NCI-H1417 (cell line): ENCODE measurements at places on chromosomes 12 and 14.

DNA sequence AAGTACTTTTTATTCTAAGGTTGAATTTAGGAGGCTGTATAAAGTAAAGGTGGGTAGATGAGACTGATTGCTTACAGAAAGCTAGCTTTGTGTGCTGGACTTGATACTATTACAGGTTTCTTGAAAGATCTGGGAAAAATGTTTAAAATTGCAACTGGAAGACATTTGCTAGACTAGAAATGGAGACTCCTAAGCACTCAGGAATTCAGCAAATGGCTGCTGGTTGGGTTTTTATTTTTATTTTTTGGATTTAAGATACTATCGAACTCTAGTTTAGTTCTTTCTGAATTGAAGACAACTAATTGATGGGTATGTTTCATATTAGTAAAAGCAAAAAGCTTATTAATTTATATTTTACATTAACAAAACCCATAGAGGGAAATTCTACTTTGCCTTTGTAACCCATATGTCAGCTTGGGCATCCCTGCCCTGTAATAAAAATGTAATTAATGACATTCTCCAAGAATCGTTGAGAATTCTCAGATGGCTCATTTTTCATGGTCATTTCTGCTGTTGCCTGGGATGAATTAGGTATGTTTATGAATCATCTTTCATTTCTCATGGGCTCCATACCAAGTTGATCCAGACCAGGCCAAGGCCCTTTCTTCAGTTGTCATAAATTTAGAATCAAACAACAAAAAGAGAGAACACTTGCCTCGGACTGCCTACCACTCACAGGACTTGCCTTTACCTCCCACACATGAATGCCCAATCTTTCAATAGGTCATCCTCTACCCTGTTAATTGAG lies 102.1 kb downstream of the ERGIC2 start:
- no peak for DNase-seq

- DNase-seq = no peak
Observed at GRCh38 chr12:72365151-72365550, 93.0 kb downstream of the TRHDE start.

- peak; percentile 85 for DNase-seq
Observed at GRCh38 chr12:26126340-26127284, 1.8 kb upstream of the BHLHE41 start.

DNA sequence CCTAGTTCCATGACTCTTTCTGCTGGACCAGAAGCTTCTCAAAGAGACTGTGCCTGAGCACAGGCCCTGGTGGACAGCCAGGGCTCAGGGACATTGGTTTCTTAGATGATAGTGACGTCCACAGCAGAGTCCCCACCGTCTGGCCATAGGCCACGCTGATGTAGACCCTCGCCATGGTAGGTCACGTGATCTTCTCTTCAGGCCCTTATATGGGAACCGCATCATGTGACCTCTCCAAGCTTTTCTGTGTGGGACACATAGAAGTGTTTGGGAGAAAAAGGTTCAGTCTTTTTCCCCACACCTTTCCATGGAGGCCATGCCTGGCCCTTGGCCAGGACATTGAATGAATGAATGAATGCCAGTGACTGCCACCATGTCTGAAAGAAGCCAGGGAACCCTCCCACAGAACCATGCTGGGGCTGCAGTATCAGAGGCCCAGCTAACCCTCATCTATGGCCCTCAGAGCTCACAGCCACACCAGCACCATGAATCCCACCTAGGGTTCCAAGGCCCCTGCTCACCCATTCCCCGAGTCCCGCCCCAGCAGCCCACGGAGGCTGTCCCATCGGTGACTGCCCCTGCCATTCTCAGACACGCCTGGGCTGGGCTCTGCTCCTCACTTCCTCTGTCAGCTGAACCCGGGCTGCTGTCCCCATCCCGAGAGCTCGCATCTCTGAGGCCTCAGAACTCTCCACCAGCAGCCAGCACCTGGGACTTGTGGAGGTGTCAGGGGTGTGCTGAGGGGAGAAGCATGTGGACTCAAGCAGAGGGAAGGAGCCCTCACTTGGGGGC lies 292.1 kb downstream of the ADGRD1 start:
- DNase-seq = no peak

GRCh38 chr12:104010606-104011169 lies 39.3 kb downstream of the GLT8D2 start:
- no peak for DNase-seq

DNA sequence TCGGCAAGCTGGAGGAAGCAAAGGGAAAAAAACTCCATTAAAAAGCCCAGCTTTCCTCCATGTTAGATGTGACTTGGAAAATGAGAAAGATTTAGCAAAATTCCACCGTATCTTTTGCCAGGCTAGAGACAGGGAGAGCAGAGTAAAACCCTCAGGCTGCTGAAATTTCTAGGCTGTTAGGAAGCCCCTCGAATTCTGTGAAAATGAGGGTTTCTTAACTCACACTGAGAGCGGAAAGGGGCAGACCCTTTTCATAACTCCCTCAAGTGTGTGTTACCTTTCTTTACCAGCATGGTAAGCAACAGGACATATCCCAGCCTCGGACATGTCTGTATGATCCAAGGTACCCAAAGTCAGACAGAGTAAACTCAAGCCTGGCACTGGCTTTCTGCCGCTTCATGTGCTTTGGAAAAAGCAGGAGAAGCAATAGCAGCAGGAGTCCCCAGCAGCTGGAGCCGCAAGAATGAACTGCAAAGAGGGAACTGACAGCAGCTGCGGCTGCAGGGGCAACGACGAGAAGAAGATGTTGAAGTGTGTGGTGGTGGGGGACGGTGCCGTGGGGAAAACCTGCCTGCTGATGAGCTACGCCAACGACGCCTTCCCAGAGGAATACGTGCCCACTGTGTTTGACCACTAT lies at the start of gene RHOJ:
TSS of gene RHOJ (plus strand) at position 37 of the 637 bp plus-strand sequence. CDS start at position 464, 427 bp downstream.
- DNase-seq = no peak

DNA sequence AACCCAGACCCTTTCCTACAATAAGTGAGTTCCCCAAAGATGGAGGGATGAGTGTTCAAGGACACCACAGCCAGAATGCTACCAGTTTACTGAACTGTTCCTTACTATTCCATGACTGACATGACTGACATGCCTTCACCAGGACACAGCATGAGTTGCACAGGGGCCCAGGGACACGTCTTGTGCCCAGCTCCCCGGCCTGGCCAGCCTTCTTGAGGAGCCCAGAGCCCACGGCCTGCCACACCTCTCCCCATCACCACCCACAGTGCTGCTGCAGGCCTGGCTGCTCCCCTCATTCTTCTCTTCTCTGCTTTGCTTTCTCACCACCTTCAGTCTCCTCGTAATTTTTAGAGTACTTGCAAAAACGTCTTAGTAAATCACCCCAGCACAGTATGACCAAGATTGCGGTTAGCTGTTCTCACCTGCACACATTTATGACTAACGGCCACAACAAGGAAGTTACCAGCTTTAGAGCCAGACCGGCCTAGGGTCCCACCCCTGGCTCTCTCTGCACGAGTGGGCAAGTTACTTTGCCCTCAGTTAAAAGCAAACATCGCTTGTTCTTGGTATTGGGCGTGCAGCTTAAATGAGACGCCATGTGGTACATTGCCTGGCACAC lies 18.5 kb downstream of the PPP2R5E start:
- DNase-seq = no peak

DNA sequence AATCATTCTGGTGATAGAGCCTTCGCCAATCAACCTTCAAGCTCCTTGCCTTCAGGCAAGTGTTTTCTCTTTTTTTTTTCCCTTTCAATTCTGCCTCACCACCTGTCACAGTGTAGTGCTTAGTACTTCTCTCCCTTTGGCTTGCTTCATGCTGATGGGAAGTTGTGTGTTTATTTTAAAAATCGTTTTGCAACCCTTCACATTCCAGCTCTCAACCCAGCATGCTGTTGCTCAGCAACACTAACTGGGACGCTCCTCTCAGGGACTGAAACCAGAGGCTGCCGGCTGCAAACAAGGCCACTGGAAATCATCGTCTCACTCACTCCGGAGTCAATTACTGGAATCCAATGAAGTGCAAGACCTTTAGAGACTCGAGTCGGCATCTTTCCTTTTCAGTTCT lies 342.7 kb downstream of the PRKD1 start:
- peak; percentile 94 for DNase-seq

GRCh38 chr12:64716839-64717455 lies 42.3 kb downstream of the GNS start:
- no peak for DNase-seq

DNA sequence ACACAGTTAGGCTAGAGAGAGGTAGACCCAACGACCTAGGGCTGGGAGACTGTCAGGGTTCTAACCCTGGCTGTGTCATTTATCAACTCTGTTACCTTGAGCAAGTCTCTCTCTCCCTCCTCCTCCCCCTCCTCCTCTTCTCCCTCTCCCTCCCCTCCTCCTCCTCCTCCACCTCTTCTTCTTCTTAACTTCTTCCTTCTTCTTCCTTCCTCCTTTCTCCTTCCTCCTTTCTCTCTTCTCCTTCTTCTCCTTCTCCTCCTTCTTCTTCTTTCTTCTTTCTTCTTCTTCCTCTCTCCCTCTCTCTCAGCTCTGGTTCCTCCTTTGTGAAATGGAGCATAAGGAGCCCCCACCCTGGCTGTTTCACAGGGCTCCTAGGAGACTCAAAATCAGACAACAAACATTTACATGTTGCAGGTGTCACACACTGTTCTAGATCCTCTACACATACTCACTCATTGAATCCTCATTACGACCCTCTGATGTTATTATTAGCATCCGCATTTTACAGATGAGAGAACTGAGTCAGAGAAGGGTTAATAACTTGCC lies 2.2 kb upstream of the KCNH3 start:
- no peak for DNase-seq

GRCh38 chr12:22230280-22230794 lies 104.2 kb downstream of the ST8SIA1 start:
- no peak for DNase-seq

DNA sequence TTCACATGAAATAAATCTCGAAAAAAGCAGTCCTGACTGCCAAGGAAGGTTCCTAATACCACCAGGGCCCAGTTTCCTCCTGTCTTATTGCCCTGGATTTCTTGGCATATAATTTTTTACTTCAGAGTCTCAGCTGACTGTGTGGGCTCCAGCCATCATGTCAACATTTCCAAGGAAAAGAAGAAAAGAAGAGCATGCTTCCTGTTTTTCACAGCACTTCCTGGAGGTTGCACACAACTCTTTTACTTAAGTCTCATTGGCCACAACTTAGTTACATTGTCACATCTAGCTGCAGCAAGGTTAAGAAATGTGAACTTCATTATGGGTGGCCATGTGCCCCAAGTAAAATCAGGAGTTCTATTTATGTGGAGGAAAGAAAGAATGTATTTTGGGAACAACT lies 24.3 kb downstream of the DACT1 start:
- DNase-seq = no peak

GRCh38 chr12:106893451-106893850 lies 62.3 kb upstream of the TMEM263 start:
- no peak for DNase-seq

- no peak for DNase-seq
Observed at GRCh38 chr14:56195223-56195622, 77.0 kb downstream of the PELI2 start.

DNA sequence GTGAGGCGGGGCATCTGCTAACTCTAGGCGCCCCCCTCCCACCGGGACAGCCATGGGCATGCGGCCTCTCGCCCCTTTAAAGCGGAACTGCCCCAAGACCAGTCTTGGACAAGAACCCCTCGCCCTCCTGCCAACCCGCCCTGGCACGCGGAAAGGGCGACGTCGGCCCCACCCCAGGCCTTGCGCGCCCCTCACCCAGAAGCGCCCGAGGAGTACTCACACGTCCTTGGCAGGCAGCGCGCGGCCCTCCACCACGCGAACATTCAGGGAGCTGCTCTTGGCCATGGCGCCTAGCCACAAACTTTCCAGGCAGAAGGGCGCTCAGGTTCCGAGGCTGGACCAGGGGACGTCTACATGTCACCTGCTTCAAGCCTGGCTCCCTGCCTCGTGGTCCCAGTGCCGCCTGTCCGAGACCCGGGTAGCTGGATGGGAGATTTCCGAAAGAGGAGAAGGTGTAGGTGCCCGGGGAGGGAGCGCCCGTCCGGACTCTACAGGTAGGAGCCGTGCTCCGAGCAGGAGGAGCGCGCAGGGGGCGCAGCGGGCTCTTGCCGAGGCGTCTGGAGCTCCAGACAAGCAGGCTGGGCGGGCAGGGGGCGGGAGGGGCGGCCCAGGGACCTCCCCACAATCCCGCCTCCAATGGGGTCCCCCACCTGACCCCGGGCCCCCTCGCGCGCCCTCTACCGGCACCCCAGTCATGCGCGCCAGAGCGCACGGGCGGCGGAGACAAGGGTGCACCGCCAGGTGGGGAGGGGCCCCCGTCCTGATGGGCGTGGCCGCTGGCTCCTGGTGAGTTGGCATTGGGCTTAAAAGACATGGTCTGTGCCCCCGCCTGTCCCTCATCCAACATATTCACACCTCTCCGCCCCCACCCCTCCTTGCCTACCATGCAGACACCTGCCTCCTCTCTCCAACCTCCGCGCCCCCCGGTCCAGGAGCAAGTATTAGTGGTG lies at the start of gene RASAL1:
TSS of gene RASAL1 (minus strand) at position 584 of the 950 bp plus-strand sequence. CDS start at position 285, 299 bp downstream.
- peak; percentile 77 for DNase-seq

DNA sequence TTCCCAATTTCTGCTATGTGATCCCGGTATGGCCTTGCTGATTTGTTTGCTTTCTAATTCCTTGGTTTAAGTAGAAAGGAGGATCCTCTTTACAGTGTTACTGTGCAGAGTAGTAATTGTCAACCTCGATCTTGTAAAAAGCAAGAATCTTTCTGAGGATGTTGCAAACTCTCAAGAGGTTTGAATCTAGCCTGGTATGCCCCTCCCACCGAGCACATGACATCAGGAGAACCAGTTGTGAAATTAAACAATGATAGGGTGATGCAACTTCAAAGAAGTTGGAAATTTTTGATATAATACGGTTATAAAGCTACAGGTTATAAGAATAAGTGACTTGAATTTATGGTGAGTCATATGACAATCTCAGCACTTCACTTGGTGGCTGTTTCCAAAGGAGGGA lies 35.0 kb upstream of the FUT8 start:
- DNase-seq = no peak

DNA sequence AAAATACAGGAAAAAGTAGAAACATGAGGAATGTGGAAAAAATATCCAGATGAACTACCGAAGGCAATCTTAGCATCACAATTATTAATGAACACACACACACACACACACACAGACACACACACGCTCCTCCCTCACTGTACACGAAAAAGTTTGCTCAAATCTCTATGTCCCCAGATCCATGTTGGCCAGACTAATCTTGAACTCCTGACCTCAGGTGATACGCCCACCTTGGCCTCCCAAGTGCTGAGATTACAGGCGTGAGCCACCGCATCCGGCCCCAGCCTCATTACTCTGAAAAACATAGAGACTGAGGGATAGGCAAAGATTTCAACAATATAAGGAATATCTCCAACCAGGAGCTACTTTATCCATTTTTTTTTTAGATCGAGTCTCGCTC lies 17.2 kb downstream of the PITPNM2 start:
- DNase-seq = no peak
